Smooth muscle cell of the umbilical artery (primary cell): ENCODE measurements at places on chromosomes 7 and 10. TPM values are rescaled to one million over a fixed set of nuclear protein-coding genes. Genes with fewer than 3 reads are reported as not detected.

Gene TYW1B
- total RNA-seq: 4.5 and 5.1 TPM in 2 replicates

Gene MYO3A
- total RNA-seq: not detected in 2 replicates

Gene CBX3
- total RNA-seq: 110 and 145 TPM in 2 replicates

Gene CSTF2T
- 13.7 and 22.3 TPM in 2 replicates for total RNA-seq

Gene DMTF1
- 78.1 and 106 TPM in 2 replicates for total RNA-seq
